ENCODE measurements at places on chromosomes 6 and 20.

- no peak for DNase-seq
Observed at GRCh38 chr20:43096931-43097260, 92.8 kb downstream of the PTPRT start.

- no peak for DNase-seq
Observed at GRCh38 chr6:98469141-98469540, 365.2 kb upstream of the POU3F2 start.

- no peak for DNase-seq
Observed at GRCh38 chr6:48747471-48747870, 636.5 kb upstream of the PTCHD4 start.

GRCh38 chr6:135616655-135617054 is 119.1 kb upstream of the AHI1 start:
- no peak for DNase-seq

- no peak for DNase-seq
Observed at GRCh38 chr6:142002825-142003405, 129.8 kb upstream of the GJE1 start.

DNA sequence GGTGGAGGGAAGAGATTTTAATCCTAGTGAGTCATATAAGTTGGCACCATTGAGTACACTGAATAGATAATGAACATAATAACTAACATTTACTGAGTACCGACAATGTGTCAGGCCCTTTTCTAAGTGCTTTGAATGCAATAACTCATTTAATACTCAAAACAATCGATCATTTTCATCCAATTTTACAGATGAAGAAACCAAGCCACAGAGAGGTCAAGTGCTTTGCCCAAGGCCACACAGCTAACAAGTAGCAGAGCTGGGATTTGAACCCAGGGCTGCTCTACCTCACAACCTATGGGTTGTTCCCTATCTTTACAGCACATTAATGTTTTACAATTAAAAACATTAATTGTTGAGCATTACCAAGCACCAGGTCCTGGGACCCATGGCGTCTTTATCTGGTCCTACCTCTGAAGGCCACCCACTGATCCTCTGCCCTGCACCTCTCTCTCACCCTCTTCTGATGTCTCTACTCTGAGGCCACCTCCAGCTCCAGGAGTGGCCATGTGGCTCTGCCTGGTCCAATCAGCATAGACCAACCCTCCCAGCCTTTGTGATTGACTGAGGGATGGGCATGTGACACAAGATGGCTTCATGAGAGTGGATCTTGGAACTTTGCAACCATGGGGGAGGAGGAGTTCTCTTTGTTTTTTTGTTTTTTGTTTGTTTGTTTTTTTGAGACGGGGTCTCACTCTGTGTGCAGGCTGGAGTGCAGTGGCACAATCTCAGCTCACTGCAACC is 83.9 kb downstream of the KCNB1 start:
- DNase-seq: no peak

Measured in heart left ventricle (tissue), 16 donors.